ENCODE measurements at places on chromosomes 7 and 10. TPM values are rescaled to one million over a fixed set of nuclear protein-coding genes. Genes with fewer than 3 reads are reported as not detected.

GRCh38 chr7:42960762-42961161 is 28.6 kb downstream of the MRPL32 start:
- no peak for DNase-seq

GDF2 gene
- not detected for total RNA-seq

GRCh38 chr10:22722626-22723169 is 8.3 kb upstream of the PIP4K2A start:
- no peak for DNase-seq

GRCh38 chr10:865257-865656 is 66.2 kb downstream of the LARP4B start:
- DNase-seq = no peak

DNA sequence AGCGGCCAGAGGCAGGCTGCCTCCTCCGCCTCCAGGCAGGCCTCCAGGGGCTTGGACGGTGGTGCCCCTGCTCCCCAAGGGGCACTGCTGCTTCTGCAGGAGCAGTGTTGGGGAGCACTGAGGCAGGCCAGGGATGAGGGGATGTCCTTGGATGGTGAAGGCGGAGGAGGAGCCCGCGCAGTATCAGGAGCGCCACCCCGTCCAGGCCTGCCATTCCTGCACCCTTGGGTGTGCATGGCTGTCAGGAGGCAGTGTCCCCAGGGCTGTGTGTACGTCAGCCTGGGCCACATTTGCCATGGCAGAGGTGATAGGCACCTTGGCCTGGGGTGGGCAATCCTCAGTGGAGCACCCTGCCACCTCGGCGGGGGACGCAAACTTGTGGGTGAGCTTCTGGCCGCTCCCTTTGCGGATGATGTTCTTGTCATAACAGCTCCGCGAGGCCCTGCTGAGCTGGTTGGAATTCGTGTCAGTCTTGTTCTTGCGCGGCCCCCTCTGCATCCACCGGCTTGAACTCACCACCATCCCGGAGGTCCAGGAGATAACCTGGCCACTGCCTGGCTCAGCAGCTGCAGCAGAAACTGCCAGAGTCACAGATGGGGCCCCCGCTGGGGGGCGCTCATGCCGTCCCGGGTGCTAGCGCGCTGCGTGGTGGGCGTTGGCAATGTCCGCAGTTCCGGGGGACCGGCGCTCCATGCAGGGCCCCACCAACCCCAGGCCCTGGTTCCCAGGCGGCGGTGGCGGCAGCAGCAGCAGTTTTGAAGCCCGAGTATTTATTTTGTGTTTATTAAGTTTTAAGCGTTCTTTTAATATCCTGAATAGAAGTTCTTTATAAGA is 182.3 kb upstream of the ADCY1 start:
- DNase-seq = no peak

DNA sequence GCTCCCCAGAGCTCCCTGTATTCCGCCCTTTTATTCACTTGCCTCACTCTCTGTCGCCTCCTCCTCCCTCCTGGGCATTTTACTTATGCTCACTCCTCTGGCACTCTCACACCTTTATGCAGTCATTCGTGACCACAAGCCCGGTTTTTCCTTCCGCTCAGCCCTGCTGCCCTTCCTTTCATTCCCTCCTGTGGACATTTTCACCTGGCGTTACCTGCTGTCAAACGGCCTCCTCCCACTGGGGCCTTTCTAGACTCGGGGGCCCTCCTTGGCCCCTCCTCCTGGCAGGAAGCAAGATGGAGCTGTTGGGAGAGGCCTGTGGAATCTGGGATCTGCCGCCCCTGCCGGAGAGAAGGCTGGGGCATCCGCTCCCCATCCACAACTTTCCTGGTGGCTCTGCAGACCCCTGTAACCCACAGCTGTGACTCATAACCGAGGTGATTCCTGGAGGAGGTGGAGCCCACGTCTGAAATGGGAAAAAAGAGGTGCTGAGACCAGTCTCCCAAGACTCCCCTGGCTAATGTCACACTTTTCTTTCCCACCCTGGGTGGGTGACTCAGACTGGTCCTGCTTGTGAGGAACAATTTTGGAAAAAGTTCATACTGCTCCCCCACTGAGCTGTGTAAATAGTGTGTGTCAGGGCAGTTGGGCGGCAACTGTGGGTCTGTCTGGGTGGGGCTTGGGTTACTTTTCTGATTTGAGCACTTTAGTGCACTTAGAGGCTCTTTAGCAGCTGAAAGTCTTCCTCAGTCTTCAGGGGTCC is 1.2 kb downstream of the VCL start:
- DNase-seq = no peak

GRCh38 chr10:132396494-132397035 is 435 bp upstream of the PWWP2B start:
- no peak for DNase-seq

DNA sequence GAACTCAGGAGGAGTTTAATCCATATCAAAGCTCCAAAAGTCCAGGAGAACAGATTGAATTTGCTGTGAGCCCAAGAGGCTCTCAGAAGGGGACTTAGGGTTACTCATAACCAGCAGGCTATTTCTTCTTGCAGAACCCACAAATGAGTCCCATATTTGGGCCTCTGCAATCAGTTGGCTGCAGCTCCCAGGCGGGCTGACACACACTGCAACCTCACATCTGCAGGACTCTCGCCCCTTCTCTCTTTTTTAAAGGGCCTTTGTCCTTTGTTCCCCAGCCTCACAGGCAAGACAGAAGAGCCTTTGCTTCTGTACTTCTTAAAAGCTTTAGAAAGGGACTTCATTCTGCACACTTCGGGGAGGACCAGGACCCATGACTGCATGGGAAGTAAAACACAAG is 26.7 kb downstream of the CREB3L2 start:
- DNase-seq = no peak

DNA sequence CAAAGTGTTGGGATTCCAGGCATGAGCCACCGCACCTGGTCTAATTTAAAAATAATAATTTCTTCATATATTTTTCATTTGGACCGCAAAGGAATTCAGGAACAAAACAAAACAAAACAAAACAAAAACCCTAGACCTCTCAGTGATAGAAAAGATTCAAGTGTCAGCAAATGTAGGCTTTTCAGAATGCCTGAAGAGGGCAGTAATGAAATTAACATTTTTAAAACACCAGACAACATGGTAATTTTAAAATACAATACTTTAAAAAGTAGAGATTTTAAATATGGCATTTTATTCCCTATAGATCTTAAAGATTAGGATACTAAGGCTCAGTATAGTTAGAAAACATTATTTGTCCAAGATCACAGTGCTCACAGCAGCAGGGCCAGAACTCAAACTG is 36.6 kb downstream of the DNMBP start:
- no peak for DNase-seq

GRCh38 chr7:16670021-16670420 is 24.0 kb downstream of the BZW2 start:
- no peak for DNase-seq

MBL2 gene
- total RNA-seq = not detected

DNA sequence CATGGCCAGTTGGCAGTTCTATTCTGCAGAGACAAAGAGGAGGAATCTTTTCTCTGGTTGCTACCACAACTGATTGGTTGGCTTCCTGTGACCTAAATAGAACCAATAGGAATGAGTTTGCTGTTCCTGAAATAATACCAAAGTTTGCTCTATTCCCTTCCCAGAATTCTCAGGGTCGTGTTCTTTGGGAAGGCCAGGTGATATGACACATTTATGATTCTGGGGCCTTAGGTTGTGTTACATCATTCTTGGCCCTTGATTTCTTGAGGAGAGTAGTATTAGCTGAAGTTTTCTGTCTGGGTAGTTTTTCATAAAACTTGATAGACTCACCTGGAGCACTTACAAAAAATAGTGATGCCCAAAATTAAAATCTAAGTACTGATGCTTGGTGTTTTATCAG is 171.9 kb downstream of the LRRC4 start:
- DNase-seq = no peak

DNA sequence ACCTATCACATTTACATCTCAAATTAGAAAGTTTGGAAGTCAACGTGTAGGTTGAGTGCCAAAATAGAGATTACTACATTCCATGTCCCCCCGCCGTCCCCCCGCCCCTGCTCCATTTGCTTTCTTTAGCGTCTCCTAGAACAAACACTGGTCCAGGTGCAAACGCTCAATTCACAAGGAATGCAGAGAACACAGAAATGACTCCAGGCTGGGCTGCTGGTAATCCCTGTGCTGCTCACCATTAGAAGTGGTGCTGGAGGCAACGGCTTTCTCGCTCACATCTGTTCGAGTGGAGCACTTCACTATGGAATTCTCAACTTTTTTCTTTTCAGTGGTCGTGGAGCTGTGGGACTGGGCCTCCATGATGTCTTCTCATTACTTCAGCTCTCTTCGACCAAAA is 14.1 kb downstream of the GLI3 start:
- DNase-seq = no peak

DNA sequence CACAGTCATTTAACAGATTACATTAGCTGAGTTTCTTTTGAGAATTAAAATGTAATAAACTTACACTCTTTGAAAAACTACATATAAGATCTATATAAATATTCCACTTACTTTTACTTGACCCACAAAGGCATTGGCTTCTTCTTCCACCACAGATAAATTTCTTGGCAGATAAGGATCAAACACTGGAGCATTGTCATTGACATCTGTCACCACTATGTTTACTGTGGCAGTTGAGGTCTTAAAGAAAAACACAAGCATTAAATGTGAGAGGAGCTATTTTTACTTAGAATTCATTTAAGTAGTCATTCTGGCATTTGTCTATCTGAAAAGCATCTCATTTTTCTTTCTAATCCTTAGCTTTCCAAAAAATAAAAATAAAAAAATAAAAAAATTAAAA is 734.4 kb downstream of the PCDH15 start:
- no peak for DNase-seq

- DNase-seq = no peak
These were observed 109.4 kb downstream of the RELN start for GRCh38 chr7:103879928-103880600.

SLC18A3 gene
- not detected for total RNA-seq

ZNF746 gene
- 19.0 TPM for total RNA-seq

GRCh38 chr10:104337521-104337984 is 712 bp downstream of the ITPRIP start:
- no peak for DNase-seq

DNA sequence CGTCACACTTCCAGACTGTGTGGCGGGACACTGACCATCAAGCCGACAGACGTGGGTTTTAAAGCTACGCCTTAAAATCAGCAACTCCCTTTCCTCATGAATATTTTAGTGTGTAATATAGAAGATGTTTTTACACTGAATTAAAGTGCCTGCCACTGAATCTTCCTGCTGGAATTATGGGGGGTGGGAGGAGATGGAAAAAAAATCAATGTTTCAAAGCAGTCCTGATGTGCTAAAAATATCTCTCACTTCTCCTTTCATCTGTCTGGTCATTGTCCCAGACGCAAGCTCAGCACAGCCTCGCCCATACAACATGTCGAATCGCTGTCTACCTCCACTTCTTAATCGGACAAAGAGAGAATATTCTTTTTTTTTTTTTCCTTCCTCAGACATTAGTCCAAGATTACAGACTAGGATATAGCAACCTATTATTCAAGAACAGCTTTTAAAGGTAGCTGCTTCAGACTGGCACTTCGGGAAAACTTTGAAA is 165.1 kb upstream of the KLF14 start:
- DNase-seq = no peak

GRCh38 chr7:803243-803635 is 29.0 kb upstream of the SUN1 start:
- DNase-seq = no peak

DNA sequence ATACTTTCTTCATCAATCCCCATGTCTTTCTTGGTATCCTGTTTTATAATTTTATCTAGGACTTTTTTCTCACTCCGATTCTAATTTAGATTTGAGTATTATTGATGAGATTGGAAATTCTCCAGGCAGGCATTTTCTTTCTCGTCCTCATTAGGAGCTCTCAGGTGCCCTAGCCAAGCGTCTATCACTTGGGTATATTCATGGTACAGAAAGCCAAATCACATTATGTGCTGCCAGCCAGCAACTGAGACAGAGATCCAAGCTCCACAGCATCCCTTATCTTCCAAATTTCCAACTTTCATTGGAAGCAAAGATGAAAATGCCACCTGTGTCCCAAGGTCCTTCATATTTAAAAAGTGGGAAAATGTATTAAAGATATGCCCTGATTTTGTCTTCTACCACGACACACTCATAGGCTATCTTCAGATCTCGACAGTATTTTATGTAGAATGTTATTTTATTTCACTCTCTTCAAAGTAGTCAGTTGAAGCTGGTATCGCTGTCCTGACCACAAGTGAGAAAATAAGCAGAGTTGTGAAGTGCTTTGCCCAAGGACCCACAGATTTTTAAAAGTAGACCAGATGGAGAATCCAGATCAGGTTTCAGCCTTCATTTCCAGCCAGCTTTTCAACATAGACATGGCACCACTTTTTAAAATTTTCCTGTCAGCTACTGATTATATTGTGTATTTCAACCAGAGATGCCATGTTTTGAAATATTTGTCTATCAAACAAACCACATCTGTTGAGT is 773.4 kb downstream of the CNTNAP2 start:
- no peak for DNase-seq

GRCh38 chr7:49255054-49255453 is 330.7 kb downstream of the CDC14C start:
- DNase-seq = no peak

DNA sequence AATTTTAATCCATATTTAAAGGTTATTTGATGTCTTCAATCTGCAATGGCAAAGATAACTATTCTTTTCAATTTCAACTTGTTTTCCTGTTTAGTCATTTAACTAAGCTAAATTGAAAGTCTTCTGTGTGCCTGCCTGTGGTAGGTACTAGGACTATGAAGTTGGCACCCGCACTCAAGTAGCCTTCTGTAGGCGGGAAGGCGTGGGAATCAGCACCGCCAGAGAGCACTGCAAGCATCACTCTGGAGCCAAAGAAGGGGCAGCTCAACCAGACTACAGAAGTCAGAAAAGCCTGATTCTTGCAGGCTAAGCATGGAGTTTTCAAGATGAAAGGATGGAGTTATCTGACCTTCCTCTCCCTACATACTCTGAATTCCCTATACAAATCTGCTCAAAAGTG is 269.0 kb upstream of the PHF14 start:
- no peak for DNase-seq

LEP gene
- total RNA-seq = not detected

- DNase-seq = no peak
These were observed 25.2 kb downstream of the GET4 start for GRCh38 chr7:901388-902154.

DNA sequence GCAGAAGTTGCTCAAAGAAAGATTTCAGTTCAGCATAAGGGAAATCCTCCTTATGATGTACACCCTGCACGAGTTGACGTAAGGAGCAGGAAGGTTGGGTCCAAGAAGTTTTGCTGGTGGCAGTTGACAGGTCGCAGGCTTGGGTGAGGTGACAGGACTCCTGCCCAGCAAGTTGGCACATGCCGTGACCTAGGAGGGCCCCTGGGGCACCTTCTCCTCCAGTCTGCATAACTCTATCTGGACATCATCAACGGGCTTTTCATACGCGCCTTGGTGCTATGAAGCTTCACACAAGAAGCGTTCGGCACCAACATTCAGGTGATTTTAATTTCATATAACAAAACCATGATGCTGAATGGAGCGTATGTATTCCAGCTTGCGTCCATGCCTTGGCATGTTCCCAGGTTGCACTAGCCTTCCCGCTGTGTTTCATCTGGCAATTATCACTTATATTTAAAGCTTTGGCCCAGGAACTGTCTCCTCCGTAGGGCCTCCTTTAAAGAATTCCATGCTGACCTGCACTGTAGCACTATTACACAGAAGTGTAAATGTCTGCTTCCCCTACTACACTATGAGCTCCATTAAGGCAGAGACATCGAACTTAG is 651.6 kb upstream of the FOXK1 start:
- no peak for DNase-seq

Data from GM12878 (cell line).